ENCODE measurements at places on chromosomes 4 and X.

GRCh38 chr4:109990261-109991257 lies 77.9 kb downstream of the EGF start:
- no peak for DNase-seq

- DNase-seq, result no peak
Observed at GRCh38 chr4:96093057-96093456, 253.2 kb downstream of the PDHA2 start.

DNA sequence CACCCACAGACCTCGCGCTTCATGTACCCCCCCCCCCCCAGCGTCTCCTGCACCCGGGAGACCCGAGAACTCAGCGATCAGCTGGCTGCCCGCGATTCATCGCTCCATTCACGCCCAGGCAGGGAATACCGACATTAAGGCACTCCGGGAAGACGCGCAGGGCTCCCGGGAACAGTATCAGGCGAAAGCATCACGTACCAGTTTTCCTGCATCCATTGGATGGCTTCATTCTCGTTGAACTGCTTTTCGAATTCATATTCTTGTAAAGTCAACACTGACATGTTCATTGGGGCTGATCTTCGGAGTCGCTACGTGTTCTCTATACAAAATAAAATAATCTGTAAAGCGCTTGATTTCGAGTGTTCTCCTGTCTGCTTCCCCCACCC lies 373 bp downstream of the ELOVL6 start:
- DNase-seq, result no peak

DNA sequence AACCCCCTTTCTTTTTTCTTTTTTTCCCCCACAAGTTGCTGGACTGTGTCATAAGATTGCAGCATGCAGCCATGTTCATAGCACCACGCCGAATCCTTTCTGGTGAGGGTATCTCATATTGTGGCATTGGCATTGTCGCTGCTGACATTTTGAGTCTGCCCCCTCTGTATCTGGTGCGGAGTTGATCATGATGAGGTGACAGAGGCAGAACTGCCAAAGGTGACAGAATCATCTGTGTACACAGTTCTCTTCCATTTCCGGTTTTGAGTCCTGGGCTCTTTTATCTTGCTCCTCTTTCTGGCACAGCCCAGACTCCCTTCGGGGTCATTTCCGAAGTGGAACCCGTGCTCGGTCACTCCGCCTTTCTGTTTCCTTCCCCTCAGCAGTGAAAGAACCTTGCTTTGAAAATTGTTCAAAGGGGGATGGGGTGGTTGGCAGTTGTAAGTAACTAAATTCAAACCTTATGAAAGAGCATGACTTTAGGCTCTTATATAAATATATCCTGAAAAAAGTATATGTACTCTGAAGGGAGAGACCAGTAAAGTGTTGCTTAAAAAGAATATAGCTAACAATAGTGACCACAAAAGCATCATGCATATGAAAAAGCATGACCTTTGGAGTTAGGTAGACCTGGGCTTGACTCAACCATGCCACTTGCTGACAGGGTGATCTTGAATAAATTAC lies 55.0 kb upstream of the BMP2K start:
- no peak for DNase-seq

DNA sequence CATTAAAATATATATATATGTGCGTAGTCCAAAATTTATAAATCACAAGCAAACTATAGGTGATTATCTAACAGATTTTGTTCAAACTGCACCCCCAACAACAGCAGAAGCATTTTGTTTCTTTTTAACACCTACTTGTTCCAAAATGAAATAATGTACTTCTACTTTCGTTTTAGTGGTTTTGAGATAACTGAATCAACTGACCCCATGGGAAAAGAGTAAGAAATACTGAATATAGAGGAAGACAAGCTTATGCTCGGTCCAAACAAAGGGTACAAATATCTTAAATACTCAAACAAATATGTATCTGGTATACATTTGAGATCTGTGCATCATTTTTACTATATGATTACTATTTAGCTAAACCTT lies 22.4 kb downstream of the MAP7D3 start:
- no peak for DNase-seq

DNA sequence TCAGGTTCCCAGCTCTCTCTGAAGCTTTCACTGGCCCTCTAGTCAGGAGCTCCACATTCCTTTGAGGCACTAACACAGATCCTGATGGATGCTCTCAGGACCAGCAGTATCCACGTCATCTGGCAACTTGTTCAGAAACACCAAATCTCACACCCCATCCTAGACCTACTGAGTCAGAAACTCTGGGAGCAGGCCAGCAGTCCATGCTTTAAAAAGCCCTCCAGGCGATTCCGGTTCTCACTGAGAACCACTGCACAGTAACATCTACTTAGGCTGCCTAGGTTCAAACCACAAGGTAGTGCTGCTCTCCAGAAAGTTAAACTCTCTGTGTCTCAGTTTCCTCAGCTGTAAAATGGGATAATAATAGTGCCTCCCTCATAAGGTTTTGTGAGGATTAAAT lies 55.3 kb downstream of the CCDC158 start:
- DNase-seq, result no peak

DNA sequence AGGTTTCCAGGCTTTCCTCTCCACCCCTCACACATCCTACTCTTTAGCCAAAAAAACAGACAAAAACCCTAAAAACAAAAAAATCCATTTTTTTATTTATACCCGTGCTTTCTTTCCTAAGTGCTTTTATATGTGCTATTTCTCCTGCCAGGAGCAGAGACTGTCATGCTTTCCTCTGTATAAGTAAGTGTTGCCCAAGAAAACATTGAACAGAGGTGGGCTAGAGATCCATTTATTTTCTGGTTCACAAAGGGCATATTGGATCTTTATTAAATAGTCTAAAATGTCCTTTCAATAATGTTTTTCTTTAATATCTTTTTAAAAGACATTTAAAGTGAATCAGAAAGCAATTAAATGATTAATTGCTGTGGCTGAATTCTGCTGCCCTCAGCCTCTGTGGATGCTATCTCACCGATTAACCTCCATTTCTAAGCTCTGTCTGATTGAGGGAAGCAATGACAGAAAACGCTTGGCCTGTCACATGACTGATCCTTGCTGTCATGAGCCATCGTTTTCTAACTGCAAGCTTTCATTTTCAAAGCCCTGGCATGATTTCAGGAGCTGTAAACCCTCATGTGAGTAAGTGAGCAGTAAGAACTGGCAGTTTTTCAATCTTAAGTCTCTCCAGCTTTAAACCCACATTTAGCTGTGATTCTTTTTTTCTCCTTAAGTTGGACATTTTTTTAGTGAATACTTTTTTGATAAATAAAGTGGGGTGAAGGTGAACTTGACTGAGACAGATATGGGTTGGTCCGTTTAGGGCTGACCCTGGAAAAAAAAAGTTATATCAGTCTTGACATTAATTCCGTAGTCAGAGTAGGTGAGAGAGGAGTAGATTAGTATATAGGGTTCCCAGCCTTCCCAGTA lies 180.7 kb upstream of the PGRMC2 start:
- DNase-seq, result no peak

- no peak for DNase-seq
Observed at GRCh38 chr4:5019796-5020195, 538 bp upstream of the CYTL1 start.

- no peak for DNase-seq
Observed at GRCh38 chrX:78383594-78383993, 56.2 kb upstream of the CYSLTR1 start.

GRCh38 chrX:48794911-48795515 lies 6.9 kb upstream of the HDAC6 start:
- DNase-seq, result no peak

- DNase-seq, result no peak
Observed at GRCh38 chr4:91426725-91427124, 877.0 kb upstream of the GRID2 start.

DNA sequence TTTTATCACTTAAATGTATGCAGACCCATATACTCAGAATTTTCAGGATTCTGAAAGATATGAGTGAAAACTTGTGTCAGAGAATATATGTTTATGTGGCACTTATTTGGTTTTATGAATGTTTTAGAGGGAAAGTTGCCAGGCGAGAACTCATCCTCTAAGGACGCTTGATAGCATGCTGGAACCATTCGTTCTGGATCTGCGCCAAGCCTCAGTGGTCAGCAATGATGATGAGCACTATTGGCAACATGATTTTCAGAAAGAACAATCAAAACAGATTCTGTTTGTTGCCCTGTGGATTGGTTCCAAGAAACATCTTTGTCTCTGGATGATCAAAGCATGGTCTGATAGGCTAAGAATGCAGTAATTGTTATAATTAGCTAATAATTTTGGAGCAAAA lies 32.1 kb upstream of the RAPGEF2 start:
- DNase-seq, result no peak

DNA sequence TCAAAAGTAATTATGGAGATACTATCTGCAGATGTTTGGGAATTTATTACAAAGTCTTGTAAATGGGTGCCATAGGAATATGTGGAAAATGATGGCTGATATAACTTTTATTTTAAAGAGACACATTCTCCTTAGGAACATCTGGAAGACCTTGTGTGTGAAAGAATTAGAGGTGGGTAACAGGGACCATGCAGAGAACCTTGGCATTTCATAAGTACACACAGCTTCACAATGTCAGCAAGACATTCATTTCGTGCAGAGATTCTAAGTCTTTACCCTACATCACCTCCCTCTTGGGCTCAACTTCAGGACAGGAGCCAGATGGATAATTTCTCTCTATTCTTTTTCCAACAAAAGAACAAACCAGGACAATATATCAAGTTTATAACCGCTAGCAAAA lies 458.1 kb upstream of the INTU start:
- DNase-seq, result no peak

DNA sequence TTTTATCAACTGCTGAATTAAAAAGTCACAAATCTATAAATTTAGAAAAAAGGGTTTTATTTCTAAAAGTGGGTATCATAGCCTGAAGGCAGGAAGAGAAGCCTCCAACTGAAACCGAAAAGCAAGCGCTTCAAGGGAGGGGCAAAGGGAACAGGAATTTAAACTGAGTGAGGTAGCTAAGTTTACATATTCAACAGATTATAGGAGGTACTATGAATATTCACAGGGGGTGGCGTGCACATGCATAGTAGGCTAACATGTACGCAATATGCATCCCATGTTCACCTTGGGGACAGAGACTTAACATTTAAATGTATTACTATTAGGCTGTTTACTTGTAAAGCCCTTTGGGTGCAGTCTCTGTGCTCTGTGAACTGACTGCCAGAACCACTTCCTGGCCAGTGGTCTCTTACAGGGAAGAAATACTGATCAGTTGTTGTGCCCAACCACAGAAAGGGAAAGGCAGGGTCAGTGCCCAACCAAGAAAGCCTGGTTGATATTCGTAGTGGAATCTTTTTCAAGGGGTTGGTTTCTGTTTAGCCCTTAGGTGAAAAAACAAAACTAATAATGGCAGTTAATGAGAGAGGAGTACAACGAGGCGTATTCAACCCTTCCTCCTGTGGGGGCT lies 168.7 kb upstream of the GALNTL6 start:
- no peak for DNase-seq

GRCh38 chr4:107472265-107472948 lies 247.6 kb downstream of the PAPSS1 start:
- no peak for DNase-seq

DNA sequence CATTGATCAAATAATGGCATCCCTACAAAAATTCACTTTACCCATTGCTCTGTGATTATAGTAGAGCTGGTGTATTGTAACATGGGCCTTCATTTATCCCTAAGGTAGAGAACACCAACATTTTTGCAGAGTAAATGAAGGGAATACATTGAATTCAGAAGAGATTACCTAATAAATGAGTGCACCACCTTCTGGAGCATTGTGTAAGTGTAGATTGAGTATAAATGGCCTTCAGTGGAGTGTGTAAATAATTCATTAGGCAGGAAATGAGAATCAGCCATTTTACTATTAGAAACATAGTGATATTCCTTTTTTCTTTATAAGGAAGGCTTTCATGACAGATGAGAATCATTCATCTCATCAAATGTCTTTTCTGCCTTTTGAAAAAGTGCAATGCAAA lies 155.8 kb downstream of the FAM47B start:
- no peak for DNase-seq

DNA sequence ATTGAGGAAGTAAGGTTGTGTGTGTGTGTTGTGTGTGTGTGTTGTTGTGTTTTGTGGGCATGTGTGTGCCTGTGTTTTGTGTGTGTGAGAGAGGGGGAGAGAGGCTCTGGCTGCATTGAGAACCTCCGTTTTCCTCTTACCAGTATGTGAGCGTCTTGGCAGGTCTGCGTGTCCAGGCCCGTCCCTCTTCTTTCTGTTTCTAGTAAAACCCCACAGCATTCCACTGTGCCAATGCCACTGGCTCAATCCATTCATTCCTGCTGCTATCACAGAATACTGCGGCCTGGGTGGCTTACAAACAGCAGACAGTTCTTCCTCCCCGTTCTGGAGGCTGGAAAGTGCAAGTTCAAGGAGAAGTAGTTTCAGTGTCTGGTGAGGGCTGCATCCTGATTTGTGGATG lies 15.5 kb upstream of the HTRA3 start:
- no peak for DNase-seq

DNA sequence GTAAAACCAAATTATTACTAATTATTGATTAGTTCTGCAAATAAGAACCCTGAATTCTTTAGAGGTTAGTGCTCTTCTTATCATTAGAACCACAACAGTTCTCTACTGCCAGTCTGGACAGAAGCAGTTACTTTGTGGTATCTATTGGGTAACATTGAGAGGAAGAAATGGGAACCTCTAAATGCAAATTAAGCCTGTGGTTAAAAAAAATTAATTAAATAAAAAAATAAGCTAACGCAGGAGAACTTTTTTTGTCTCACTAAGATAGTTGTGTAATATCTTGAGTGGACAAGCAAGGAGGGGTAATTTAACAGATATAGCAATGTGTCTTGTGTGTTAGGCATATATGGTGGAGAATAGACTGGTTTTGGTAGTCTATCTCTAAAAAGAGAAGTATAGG lies 32.9 kb upstream of the TET2 start:
- DNase-seq, result no peak

DNA sequence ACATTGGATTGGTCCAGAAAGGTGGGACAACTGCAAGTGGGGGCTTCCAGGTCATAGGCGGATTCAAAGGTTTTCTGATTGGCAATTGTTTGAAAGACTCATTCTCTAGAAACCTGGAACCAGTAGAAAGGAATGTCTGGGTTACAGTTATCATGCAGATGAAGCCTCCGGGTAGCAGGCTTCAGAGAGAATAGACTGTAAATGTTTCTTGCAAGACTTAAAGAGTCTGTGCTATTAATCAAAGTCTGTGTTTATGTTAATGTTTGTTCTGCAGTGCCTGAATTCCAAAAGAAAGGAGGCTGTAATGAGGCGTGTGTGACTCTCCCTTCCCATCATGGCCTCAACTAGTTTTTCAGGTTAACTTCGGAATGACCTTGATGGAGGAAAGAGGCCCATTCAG lies 43.9 kb upstream of the GC start:
- no peak for DNase-seq

Measured in CD4-positive, alpha-beta T cell treated with Interleukin-15 for 1 hour (primary cell).